ENCODE measurements at places on chromosomes 7 and 10. TPM values are rescaled to one million over a fixed set of nuclear protein-coding genes. Genes with fewer than 3 reads are reported as not detected.

Gene TACR2
- total RNA-seq: not detected

Gene ANKRD61
- not detected for total RNA-seq

Gene MBL2
- total RNA-seq: not detected

DNA sequence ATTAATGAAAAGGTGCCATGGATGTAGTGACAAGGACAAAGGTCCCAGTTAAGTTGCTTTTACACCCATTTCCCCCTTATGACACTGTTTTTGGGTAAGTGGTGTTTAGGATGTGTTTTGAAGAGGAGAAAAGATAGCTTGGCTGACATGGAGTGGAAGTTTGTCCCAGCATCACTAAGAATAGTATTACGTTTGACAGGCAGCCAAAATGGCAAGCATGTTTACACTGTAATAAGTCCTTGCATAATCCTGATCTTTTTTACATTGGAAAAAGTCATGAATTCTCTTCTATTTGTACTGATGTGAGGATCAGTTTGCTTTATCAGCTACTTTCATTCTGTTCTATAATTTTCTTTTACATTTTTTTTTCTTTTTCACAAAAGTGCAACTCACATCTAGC is 137.8 kb downstream of the CHRM2 start:
- no peak overlapping the region for H3K27ac ChIP-seq
- no peaks in the 10 kb centered on the region for H3K4me1 ChIP-seq
- H3K36me3 ChIP-seq: no peaks in the 10 kb centered on the region
